ENCODE measurements at places on chromosomes 16 and 17. TPM values are rescaled to one million over a fixed set of nuclear protein-coding genes. Genes with fewer than 3 reads are reported as not detected.

DNA sequence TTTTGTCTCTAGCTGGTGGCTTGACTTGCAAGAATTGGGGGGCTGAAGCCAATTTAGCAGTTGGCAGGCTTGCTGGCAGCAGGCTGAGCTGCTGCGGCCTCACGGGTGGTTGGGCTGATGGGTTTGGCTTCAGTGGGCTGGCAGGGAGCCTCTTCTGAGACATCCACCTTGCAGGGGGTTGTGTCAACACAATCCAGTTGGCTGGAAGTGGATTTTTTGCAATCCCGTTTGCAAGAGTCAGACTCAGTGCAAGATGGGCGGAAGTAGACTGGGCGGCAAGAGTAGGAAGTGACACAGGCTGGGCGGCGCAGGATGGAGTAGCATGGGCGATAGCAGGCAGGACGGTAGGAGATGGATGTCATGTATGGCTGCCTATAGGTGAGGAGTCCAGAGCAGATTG, 1.5 kb downstream of the KRTAP16-1 start:
- no peak for DNase-seq

SPNS2 gene
- 0.16 TPM for total RNA-seq

SHISA6 gene
- total RNA-seq = not detected

DNA sequence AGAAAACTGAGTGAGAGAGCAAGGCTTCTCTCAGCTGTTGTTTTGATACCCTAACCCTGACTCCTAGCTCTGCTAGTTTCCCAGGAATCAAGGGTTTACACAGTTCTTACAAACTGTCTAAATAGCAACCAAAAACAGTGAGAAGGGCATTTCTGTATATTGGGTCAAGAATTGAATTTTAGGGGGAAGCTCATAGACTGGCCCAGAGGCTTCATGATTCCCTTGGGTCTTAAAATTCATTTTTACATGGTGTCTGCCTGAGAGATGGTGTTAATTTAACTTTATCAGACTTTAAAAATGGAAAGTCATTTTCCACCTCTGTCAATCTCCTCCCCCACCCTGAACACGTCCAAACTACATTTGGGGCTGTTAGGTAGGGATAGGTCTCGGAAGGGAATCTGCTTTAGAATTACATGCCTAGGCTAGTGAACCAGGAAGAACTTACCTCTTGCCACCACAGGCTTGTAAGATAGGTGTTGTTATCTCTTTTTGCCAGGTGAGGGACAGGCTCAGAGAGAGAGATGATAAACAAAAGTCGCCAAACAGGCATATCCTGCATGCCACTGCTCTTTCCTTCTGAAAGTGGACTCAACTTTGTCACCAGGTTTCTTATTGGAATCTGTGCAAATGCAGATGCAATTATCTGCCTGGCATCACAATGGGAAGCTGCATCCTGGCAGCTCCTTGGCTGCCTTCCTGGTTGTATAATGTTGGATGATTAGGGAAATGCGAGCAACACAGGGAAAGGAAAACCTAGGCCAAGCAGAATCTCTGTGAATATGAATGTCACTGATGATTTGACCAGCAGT, 3.1 kb downstream of the PHAF1 start:
- DNase-seq = no peak

GRCh38 chr16:77943801-77944200, 78.5 kb upstream of the CLEC3A start:
- DNase-seq = no peak

PDIA2 gene
- total RNA-seq = not detected

- no peak for DNase-seq
Measured at GRCh38 chr16:69663846-69664245, 62.5 kb downstream of the NQO1 start.

DNA sequence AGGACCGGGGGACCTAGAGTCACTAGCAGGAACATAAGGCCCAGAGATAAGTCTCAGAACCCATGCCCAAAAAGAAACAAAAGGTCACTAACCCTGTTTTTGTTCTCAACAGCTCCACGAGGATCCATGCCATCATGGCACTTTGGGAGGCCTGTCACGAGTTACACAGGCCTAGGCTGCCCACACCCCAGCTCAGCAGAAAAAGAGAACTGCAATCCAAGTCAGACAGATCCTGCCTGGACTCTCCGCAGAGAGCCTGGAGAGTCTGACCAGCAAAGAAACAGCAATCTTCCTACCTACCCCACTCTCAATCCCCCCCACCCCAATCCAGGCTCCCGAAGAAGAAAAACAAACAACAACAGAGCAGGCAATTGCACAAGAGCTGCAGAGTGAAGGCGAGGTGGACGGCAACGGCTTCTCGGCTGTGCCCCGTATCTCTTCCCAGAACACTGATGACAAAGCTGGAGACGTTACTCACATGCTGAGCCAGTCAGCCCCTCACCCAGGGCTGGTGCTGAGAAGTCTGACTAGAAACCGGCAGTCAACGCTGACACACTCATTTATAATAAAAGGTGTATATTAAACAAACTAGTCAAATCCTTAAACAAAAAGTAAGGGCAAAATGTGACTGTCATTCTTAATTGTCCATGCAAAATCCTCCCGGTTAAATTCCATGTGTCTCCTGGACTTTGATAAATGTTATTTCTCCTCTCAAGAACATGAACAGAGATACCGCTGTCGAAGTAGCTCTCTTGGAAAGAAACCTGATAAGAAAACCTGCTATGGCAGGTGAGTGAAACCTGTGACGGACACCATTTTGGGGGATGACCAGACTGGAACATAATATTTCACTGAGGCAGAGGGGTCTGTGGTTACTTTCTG, 89.3 kb downstream of the SMG6 start:
- no peak for DNase-seq

DNA sequence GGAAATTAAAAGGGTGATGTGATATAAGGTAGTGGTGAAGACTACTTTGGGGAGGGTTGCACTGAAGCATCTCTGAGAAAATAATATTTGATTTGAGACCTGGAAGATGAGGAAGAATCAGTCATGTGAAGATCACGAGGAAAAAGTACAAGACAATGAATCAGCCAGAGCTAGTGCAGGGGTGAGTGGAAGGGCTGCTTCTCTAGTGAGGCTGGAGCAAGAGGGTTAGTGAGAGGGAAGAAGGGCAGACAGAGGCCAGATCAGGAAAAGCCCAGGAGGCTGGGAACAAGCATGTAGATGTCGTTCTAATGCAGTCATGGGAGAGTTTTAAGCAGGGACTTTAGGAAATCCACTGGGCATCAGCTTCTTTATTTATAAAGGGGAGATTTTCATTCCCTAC, 504.2 kb upstream of the SALL1 start:
- no peak for DNase-seq

MRPS34 gene
- 180 TPM for total RNA-seq

- no peak for DNase-seq
Measured at GRCh38 chr16:86455116-86455515, 55.2 kb upstream of the FOXF1 start.

GRCh38 chr17:5097101-5097834, 14.4 kb downstream of the ZNF232 start:
- no peak for DNase-seq

DNA sequence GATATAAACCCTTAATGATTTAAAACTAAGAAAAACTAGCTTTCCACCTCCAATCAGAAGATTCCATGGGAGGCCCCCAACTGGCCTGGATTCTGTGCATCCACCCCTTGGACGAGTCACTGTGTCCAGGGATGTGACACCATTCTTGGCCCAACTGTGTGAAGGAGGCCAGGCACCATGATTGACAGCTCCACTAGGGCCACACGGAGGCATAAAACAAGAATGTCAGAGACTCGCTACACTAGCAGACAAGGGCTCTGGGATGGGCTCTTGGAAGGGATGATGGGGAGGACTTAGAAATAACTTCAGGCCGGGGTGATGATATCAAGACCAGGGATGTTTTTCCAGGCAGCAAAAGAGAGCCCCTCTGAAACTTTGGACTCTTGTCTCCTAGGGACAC, 117.8 kb upstream of the GNAO1 start:
- DNase-seq = no peak

- DNase-seq = no peak
Measured at GRCh38 chr16:49921791-49922456, 66.0 kb upstream of the ZNF423 start.

- no peak for DNase-seq
Measured at GRCh38 chr17:14051692-14052091, 17.6 kb upstream of the COX10 start.

PRSS36 gene
- 1.1 TPM for total RNA-seq

DNA sequence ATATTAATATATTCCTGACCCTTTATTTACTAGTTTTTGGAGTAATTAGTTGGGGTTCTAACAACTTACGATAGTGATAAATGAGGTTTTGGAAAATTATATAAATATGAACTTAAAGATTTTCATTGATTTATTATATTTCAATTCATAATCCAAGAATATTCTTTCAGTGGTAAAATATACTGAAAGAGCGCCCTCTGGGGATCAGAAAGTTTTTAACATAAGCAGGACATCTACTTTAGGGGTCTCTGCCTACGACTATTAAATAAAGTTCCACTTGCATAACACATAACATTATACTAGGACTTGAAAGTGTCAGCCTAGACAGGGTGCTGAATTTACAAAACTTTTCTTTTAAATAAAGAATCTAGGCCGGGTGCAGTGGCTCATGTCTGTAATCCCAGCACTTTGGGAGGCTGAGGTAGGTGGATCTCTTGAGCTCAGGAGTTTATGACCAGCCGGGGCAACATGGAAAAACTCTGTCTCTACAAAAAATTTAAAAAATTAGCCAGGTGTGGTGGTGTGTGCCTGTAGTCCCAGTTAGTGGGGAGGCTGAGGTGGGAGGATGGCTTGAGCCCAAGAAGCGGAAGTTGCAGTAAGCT, 15.6 kb downstream of the RFWD3 start:
- DNase-seq = no peak

DNA sequence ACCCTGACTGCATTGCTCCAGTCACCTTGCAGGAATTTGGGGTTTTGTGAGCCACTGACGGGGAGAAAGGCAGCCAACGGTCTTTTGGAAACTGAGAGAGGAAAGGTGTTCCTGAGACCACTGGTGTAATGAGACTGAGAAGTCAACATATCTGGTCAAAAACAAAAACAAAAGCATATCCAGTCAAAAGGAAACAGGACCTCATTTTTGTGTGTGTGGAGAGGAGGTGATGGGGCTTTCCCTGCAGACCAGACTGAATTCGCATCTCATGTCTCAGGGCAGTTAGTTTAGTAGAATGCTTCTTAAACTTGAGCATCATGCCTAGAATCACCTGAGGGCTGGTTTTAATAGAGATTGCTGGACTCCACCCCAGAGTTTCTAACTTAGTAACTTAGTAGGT, 198.4 kb downstream of the COPRS start:
- DNase-seq = no peak

GRCh38 chr16:21083729-21084268, 66.8 kb downstream of the DNAH3 start:
- DNase-seq = peak; percentile 54

GRCh38 chr17:50289278-50289677, 15.0 kb downstream of the TMEM92 start:
- no peak for DNase-seq

- DNase-seq = no peak
Measured at GRCh38 chr17:77527836-77528505, 387.2 kb downstream of the SEC14L1 start.

MRM1 gene
- total RNA-seq = 16.5 TPM

DNA sequence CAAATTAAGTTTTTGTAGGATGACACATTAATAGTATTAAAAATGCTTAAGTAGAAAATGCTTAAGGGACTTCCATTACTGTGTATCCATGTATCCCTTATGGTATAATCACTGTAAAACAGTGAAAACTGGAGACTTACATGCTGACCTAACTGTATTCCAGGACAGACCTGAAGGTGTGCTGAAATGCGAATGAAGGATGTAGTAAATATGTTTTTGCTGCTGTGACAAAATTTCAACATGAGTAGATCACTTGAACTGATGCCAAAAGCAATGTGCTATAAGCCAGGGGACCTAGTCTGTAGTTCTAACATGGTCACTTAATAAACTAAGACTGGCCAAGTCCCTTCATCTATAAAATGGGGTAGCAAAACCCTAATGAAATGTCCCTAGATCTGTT, 142.0 kb upstream of the CORO6 start:
- no peak for DNase-seq

CD300LF gene
- total RNA-seq = not detected

CCL8 gene
- total RNA-seq = not detected

DNA sequence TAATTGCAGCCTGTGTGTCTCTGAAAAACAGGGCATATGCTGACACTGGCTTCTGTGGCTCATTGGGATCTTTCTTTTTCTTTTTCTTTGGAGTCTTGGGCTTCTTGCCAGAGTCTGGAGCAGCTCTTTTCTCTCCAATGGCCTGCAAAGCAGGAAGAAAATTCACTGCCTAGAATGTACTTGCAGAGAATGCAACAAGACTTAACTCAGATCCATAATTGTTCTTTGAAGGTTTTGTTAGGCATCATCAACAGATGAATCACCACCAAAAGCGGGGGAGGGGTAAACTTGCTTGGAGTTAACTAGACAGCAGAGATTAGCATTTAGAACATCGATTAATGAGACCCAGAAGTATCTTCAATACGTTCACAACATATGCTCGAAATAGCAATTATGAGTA, 100.9 kb downstream of the TOX3 start:
- DNase-seq = no peak

DNA sequence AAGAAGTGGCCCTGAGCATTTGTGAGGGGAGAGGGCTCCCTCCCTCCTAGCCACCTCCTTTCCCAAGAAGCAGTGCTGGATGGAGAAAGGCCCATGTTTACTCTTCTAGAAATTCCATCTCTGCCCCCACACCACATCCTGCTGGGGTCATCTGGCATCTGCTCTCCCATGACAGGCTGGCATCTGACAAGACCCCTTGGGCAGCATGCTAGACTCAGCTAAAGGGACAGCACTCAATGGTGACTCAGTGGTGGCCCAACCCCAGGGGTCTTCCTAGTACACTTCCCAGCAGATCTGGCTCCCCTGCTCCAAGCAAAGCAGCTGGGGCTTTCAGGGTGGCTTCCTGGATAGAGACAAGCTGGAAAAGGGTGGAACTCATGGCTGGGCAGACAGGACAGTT, 14.4 kb downstream of the SLC38A7 start:
- DNase-seq = no peak

CCL3 gene
- total RNA-seq = 34.3 TPM

KRT31 gene
- total RNA-seq = not detected

BRIP1 gene
- total RNA-seq = 24.3 TPM

- no peak for DNase-seq
Measured at GRCh38 chr16:30376461-30376902, 1.9 kb downstream of the MYL11 start.

DOK4 gene
- total RNA-seq = 7.1 TPM

DNA sequence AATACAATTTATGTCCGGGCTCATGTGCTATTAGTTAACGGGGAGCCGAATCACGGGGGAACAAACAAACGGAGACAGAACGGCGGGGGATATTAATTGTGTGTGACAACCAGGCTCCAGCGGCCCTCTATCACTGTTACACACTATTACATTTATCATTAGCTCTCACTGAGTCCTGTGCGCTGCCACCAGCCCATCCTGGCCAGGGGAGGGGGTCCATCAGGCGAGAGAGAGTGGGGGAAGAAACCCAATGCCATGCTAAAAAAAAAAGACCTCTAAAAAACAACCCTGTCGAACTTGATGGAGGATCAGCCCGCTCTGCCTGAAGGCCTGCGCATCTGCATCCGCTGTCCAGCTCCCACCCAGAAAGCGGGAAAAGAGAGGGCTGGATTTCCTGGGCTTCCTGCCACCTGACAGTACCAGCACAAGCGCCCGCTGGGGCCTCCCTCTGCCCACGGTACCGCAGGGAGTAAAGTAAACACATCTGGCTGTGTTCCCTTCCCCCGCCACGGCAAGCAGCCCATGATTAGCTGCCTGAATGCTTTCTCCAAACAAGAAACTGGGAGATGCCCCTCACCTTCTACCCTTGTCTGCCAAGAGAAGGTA, 41.7 kb downstream of the PIPOX start:
- no peak for DNase-seq

- no peak for DNase-seq
Measured at GRCh38 chr17:49889500-49889899, 41.6 kb upstream of the TAC4 start.

GRCh38 chr16:1787056-1787321, 4.2 kb downstream of the NUBP2 start:
- DNase-seq = no peak

Data from activated naive CD4-positive, alpha-beta T cell treated with anti-CD3 and anti-CD28 coated beads, Interleukin-2, amount 50 U/mL, for 72 hours (primary cell).